ENCODE measurements at places on chromosomes 1 and 21.
A peak's percentile ranks its signal among the peaks of the same experiment; 100 is the strongest.

- peak; percentile 81 for DNase-seq
These were observed 9.3 kb upstream of the MDM4 start for GRCh38 chr1:204506969-204507316.

DNA sequence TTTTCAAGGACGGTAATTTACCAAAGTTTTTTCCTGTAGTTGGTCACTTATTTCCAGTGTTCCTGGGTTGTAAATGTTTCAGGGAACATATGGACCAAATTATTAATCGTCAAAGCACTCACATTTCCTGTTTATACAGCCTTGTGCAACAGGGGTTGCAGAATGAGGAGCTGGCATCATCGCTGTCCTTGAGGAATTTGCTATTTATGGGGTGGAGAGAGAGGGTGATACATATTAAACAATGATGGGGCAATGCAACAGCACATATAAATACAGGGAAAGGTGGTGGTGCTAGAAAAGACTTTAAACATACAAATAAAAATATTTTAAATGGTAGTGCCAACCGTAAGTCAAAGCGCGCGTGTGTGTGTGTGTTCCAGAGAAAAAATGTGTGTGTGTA, 369.8 kb downstream of the NPHP4 start:
- no peak for DNase-seq

DNA sequence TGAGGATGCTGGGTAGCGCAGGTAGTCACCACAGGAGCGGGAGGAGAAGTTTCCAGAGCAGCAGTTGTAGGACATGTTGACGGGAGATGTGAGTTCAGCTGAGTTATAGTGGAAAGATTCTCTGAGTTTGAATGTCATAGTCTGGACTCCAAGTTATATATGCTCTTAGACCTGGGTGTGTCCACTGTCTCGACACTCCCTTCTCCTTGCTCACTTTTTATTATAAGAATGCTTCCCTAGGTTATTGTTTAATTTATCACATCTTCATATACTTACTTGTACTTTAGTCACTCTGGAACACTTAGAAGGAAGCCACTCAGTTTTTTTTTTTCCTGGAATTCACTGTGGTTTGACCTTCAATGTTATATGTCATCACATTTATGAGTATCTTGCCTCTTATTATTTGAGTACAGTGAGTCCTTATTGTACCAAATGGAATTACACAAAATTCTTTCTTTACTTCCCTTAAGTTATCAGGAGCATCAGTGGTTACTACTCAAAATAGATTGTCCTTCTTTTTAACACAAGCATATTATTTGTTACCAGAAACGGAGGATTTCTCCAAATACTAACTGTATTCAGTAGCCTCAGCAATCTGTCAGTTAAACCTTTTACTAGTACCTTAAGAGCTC, at the start of gene KRTAP13-2:
KRTAP13-2 (minus strand) TSS at position 133 of the 632 bp plus-strand sequence; CDS start at position 75, 58 bp downstream.
- no peak for DNase-seq

DNA sequence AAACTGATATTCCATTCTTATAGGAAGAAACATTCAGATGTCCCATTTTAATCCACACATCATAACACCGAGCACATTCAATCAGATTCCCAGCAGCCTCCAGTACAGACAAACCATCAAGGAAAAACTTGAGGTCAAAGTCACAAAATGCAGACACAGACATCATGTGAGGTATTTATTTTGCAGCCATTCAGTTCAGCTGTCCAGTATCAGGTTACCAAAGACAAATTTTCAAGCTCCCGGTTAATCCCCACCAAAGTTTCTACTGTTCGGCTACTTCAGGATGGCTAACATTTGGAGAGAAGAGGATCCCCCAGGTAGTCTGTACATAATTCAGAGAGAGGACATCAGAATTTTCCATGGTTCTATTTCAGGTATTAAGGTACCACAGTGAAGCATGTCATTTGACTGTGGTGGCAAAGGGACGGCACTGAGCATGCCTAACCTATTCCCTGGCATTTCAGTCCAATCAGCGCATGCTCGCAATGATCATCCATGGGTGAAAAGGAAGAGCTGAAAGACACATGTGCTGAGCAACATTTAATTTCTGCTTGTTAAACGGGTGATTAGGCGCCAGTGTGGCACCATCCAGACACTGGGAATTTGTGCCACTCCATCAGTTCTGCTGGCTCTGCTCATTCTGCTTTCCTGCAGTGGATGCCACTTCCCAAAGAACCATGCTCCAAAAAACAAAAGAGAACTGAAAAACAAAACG, 13.6 kb upstream of the NDC1 start:
- no peak for DNase-seq

DNA sequence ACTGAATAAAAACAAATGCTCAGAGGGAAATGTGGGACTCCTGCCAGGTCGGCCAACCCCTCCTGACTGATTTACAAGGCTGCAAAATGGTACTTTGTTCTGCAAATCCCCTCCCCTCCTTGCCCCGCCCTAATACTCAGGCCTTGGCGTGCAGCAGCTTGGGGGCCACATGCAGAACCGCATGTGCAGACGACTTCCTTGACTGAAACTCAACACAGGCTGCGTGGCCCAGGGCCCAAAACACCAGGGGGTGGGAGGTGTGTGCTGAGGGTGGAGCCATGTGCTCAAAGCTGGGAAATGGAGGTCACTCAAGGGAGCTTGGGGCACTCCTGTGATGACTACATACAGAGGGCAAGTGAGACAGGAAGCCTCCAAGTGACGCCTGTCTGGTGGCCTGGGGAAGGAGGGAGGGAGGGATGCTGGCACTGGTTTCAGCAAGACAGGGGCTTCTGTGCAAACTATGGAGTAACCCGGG, 87.2 kb downstream of the MRPL37 start:
- peak; percentile 14 for DNase-seq
